NCI-H2081 treated with DMSO at 0.1 percent for 48 hours (cell line): ENCODE measurements at places on chromosomes 3 and 15.

- no peak for DNase-seq
Measured at GRCh38 chr15:92637626-92638025, 17.9 kb downstream of the FAM174B start.

GRCh38 chr3:70729845-70730244 is 417.4 kb upstream of the MDFIC2 start:
- no peak for DNase-seq

DNA sequence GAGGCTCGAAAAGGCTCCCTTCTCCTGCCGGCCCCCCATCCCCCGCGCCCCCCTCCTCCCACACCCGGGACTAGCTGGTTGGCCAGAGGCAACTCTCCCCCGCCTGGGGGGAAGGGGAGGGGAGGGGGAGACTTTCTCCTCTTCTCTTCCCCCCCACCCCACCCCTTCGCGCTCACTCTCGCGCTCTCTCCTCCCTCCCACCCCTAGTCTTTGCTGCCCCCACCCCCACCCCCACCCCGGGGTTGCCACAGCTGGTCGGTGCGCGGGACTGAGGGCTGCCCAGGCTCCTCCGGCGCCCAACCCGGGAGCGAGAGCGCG is 710 bp downstream of the MECOM start:
- DNase-seq: no peak

DNA sequence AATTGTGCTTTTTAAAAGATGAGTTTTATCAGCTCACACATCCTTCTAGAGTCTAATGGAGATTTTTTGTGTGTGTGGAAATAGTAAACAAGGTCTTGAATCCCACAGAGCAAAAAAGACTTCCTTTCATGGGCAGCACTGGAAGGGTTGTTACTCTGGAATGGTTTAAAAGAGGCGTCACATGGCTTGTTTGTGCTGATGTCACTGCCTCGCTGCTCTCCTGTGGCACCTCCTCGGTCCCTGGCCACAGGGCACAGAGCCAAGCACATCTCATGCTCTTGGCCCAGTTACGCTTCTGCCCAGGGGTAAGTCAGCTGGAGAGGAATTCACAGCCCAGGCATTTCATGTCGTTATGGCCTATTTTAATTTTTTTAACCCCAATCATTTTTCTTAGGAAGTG is 53.2 kb downstream of the PGPEP1L start:
- DNase-seq: no peak

DNA sequence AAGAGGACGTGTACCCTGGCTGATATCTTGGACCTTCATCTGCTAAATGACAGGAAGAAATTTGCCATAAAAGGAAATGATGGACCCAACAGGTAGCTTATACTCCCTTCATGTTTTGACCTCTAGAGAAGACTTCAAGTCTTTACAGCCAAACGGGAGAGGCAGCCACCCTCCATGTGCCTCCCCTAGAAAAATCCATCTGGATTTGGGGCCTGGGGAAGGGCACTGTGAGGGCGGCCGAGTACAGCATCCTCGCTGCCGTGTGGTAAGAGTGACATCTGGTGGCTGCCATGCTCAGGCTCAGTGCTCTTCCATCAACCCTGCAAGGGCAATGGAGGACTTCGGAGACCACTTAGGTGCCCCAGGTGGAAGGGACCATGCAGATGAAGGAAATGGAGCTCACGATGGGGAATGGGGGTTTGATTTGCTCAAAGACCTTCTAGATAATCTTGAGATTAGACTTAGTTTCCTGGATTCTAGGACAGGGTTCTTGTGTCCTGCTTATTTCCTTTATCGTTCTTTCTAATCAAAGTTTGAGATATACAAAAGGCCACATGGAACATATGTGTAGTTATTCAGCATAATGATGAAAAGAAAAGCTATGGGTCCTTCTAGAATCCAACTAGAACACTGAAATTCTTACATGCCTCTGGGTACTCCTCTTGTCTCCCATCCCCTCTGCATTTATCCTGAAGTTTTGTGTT is 44.4 kb downstream of the AQP9 start:
- DNase-seq: no peak

- DNase-seq: no peak
Measured at GRCh38 chr3:50554553-50554952, 13.0 kb downstream of the C3orf18 start.

GRCh38 chr3:50336452-50337174 is 4.0 kb downstream of the RASSF1 start:
- no peak for DNase-seq

DNA sequence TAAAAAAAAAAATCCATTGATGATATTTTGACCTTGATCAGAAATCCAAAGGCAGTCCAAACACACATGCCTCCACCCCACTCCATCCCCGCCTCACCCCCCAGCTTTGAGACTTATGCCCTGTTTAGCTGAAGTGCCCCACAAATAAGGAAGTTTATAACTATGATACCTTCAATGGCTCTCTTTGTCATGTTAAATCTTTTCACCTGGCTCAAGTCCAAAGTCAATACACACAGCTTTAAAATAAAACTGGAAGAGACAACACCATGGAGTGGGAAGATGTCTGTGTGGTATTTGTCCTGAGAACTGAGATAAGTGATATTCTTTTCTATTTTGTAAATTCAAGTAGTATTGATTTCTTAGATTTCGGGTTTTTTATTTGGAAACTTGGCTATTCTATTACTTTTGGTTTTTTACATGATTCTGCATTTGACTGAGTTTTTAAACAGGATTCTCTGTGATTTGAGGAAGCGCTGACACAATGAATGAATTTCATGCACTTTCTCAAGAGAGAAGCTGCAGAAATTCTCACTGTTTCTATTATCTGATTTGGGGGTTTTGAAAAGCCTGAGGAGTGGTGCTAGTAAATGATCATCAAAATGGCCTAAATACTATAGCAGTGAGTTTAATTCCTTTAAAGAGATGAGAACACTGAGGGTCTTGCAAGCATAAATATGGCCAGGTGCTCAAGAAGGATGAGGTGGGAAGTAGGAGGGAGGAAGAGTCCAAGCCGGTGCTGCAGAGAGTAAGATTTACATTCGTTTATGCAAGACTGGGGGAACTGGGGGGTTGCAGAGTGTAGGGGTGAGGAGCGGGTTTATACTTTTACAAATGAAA is 5.2 kb downstream of the FOXB1 start:
- no peak for DNase-seq

GRCh38 chr3:27729325-27729724 is 7.2 kb upstream of the EOMES start:
- DNase-seq: no peak

DNA sequence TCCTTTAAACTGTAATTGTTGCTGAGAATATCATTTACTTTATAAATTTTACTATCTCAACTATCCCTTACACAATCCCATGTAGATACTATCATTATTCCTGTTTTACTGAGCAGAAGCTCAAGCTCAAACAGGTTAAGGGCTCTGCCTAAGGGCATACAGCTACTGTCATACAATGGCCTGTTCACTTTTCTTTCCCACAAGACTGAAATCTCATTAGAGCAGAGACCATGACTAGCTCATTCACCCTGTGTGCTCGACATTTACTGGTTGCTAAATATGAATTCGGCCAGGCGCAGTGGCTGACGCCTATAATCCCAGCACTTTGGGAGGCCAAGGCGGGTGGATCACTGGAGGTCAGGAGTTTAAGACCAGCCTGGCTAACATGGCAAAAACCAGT is 1.6 kb upstream of the MESP2 start:
- no peak for DNase-seq

GRCh38 chr3:116140100-116140689 is 305.1 kb downstream of the LSAMP start:
- peak; percentile 69 for DNase-seq

DNA sequence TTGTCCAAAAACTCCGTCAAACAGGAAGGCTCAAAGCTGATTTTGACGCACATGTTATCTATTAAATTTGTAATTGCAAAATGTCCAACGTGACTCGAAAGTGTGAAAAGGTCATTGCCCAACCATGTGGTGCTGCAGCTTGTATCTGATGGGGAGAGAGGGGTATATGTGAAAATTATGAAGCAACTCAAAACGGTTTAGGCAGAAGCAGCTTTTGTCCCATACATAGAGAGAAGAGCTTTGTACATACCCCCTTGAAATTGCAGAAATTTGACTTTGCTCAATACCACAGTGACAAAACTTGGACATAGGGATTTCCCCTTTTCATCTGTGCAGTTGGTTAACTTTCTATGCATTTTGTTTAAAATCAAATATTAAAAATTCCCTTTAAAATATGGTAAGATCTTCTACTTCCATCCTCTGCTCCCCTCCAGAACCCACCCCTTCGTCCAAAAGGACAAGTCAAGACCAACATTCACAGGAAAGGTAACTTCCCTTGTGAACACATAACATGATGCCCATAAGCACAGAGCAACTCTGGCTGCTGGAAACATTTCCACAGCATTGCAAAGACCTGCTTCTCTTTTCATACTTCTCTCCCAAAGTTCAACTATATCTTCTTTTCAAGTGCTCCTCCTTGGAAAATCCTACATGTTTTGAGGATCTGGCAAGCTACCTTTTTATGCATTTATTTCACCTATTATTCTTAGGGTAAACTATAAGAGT is 253.7 kb upstream of the THBS1 start:
- no peak for DNase-seq

DNA sequence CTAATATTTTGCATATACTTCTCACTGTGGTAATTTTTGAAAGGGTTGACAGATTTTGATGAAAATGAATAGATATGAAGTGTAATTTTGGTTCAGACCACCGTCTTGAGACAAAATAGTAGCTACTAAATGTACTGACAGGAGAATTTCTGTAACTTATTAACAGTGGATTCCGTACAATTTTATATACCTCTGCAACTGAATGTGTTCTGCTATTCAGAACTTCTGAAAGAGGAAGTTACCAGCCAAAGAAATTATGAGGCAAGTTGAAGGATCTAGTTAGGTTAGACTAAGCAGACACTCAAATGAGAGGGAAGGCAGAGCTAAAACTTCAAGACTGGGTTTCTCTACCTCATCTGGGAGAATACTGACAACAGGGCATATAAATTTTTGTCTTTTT is 29.4 kb downstream of the GAP43 start:
- DNase-seq: no peak

GRCh38 chr3:13145131-13145825 is 72.0 kb upstream of the IQSEC1 start:
- no peak for DNase-seq
